ENCODE measurements at places on chromosomes 11 and 22. TPM values are rescaled to one million over a fixed set of nuclear protein-coding genes. Genes with fewer than 3 reads are reported as not detected.

Gene GPR83
- 0.35 TPM for total RNA-seq

DNA sequence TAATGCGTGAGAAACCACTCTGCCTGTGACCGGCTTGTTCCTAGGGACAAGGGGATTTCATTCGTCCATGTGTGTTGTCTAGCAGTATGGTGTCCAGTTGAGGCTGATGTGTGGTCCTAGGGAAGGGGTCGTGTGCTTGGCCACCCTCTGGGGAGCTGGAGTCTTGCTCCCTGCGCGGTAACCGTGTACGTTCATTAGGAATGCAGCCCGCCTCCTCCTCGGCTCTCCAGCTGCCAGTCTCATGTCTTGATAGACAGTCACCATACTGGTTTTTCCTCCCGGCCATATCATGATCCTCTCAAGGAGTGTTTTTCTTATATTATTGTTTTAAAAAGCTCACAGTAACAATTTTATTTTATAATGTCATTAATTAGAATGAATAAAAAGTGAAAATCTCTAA lies 5.9 kb downstream of the CTTN start:
- H3K27me3 ChIP-seq: no peaks in the 10 kb centered on the region
- H3K4me1 ChIP-seq: no peaks in the 10 kb centered on the region
- DNase-seq: no peak
- no peak overlapping the region for H3K27ac ChIP-seq
- H3K36me3 ChIP-seq: peaks cover 78% of the 10 kb centered on the region

Gene MS4A2
- not detected for total RNA-seq

Gene CCDC179
- total RNA-seq: not detected

DNA sequence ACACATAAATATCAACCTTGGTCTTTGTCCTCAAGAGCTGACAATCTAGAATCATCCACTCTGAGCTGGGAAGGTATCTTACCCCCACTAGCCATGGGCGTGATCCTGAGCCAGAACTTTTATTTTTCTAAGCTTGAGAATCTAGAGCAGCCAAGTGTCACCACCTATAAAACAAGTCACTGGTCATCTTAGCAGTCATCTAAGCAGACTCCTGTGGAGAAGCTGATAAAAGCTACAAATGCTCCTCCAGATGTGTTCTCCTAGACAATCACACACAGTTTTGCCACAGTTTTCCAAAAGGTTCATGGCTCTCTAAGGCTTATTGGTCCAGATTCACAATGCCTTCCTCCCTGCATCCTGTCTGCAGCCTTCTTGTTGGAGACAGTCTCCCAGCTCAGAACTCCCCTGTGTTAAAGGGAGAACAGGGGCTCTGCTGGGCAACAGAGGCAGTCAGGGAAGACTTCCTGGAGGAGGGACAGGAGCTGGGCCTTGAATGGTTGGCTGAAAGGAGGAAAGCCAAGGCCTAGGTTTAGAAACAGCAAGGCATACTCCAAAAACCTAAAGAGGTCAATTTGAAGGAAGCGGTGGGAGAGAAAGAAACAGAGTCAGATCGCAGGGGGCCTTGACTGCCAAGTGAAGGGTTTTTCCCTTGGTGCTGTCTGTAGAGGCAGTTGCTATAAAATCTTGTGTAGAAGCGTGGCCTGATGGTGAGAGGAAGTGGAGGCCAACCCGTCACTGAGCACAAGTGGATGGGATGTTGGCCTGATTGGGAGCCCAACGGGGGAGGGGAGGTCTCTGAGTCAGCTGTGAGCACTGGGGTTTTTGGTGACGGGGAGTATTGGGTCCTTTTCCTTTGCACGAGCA lies 42.0 kb downstream of the ALX4 start:
- H3K36me3 ChIP-seq: no peaks in the 10 kb centered on the region
- no peaks in the 10 kb centered on the region for H3K27me3 ChIP-seq
- H3K4me1 ChIP-seq: no peaks in the 10 kb centered on the region
- H3K4me3 ChIP-seq: no peak overlapping the region

- H3K36me3 ChIP-seq: peaks cover 64% of the 10 kb centered on the region
- no peaks in the 10 kb centered on the region for H3K27me3 ChIP-seq
- DNase-seq: peak; percentile 97
- no peak overlapping the region for H3K27ac ChIP-seq
These were observed 1.8 kb upstream of the PACS1 start for GRCh38 chr11:66068154-66068821.

DNA sequence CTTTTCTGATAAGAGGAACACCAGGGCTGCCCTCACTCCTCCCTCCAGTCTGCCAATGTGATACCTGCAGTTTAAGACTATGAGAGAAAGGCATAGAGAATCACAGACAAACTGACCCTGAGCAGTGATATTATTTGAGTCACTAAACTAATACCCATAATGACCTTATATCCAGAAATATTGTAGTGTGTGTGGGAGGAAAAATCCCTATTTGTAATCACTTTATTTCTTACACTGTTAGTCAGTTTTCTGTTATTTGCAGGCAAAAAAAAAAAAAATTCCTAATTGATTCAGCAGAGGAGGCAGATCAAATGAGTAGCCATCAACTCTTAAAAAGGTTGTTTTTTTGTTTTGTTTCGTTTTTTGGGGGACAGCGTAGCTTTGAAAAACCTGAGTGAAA lies 82.5 kb downstream of the MAML2 start:
- no peak overlapping the region for H3K4me3 ChIP-seq
- H3K36me3 ChIP-seq: no peaks in the 10 kb centered on the region
- DNase-seq: no peak
- peaks cover 7% of the 10 kb centered on the region for H3K4me1 ChIP-seq
- H3K27me3 ChIP-seq: no peaks in the 10 kb centered on the region
